ENCODE measurements at places on chromosomes 2 and 18.

DNA sequence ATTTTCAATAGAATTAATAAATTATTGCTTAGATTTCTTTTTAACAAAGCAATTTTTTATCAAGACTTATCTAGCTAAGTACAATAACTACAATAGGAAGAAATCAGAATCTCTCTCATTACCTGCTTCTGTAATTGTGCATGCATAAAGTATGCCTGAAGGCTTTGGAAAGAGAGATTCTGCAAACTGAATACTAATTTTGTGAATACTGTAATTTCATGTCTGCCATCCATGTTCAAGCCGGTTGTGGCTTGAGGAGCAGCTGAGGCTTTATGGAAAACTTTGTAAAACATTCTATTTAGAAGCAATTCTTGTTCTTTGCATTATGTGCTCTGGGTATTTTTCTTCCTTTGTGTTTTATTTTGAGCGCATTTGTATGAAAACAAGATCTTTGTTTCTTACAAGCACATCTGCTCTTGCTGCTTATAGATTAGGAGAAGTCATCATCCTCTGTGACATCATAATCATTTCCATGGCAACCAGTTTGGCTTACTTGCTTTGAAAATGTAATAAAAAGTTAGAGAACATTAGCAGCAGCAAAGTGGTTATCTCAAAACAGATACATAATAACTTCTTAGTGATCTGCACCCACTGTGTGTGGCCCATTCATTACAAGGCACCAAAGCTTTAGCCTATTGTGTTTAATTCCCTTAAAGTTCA, 16.0 kb upstream of the IKZF2 start:
- no peak for DNase-seq

DNA sequence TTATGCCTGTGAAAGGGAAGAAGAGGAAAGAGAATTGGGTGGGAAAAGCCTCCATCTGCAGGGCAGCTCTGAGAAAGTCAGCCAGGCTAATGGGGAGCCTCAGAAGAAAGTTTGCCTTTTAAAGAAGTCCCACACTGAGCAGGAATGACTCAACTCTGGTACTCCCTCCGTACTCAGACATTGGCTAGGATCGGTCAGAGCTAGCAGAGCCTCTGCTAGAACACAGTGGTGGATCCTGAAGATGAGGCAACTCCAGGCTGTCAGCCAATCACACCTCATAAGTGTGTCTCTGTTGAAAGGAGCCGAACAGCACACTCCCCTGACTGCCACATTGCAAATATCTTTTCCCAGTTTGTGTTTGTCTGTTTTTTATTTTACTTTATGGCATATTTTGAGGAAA, 96.9 kb downstream of the HNRNPLL start:
- no peak for DNase-seq

- DNase-seq, result no peak
Observed at GRCh38 chr2:73837847-73838585, 9.3 kb downstream of the STAMBP start.

GRCh38 chr2:166256896-166257295, 118.8 kb downstream of the SCN9A start:
- DNase-seq, result no peak

DNA sequence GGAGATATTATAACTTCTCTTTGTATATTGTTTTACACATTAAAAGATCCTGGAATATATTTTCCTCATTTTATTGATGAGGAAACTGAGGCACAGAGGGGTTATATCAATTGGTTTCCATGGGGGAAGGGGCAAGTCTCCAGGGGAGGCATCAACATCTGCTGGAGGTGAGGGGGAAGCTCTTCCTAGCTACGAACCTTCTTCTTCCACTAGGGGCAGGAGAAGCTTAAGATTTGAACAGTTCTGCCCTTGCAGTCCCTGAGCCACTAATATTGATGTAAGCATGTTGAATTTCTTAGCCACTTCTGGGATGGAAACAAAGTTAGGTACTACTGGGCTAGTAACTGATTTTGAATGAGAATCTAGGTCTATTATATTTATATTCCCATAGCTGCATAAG, 140.1 kb upstream of the AQP4 start:
- DNase-seq, result no peak

GRCh38 chr2:175890636-175891242, 111.3 kb downstream of the LNPK start:
- DNase-seq, result no peak

GRCh38 chr18:62621546-62621945, 93.8 kb upstream of the PHLPP1 start:
- no peak for DNase-seq

GRCh38 chr2:175275539-175275938, 94.0 kb upstream of the ATP5MC3 start:
- no peak for DNase-seq

DNA sequence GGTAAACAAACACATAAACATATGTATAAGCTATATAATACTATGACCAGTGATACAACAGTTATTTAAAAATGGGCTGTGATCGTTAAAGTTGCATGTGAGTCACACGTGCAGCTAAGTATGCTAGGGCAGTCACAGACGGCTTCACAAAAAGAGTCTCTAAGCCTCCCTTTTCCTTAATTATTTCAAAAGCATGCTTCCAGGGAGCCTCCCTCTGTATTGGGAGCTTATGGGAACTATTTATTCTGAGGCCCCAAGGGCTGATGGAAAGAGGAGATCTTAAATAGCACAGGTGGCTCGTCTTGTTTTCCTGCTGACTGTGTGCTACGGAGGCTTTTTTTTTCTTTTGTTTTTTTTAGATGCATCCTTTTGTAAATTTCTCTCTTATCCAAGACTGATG, 94.3 kb downstream of the ADCYAP1 start:
- DNase-seq, result no peak

- DNase-seq, result no peak
Observed at GRCh38 chr2:187546762-187547333, 7.4 kb downstream of the TFPI start.

DNA sequence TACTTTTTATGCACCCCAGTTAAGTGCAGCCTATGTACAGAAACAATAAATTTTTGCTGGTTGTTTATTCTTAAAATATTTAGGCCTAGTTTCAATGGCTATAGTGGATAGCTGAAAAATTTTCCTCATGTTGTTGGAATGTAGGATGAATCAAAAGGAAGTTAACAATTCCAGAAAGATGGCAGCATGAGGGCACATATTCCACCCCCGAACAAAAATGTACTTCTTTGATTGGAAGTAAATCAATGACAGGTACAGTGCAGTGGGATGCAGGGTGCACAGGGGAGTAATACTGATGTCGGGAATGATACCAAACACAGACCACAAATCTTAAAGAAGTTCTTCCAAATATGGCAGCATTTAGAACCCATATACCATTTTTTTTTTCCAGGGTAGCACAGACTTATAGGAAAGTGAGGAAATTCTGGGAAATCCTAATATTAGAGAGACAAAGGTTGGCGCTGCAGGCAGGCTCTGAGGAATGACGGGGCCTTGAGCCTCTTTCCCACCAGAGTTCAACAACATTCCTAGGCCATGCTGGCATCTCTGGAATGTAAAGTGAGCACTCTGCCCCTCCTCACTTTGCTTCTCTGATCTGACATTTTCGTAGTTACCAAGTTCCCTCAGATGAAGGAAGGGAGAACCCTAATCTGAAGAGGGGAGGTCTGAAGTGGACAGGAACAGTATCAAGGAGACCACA, 36.6 kb upstream of the IKZF2 start:
- DNase-seq, result peak; percentile 28

DNA sequence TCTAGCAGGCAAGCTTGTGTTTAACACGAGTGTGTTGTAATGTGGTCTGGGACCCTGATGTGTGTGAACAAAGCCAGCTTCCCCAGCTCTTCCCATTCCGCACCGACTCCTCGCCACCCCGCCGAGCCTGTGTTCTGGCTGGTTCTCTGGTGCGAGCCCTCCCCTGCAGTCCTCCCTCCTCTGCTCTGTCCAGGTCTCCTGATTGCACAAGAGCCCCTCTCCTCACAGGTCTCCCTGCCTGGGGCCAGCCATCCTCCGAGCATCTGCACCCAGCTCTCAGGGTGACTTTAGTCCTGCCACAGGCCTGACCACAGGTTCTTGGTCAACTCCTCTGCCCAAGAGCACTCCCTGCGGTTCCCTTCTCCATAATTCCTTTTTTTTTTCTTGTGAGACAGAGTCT, 13.2 kb downstream of the SLC66A3 start:
- DNase-seq, result no peak

- DNase-seq, result no peak
Observed at GRCh38 chr2:134083548-134083947, 170.3 kb upstream of the MGAT5 start.

- DNase-seq, result no peak
Observed at GRCh38 chr2:239803766-239804115, 221.4 kb downstream of the NDUFA10 start.

DNA sequence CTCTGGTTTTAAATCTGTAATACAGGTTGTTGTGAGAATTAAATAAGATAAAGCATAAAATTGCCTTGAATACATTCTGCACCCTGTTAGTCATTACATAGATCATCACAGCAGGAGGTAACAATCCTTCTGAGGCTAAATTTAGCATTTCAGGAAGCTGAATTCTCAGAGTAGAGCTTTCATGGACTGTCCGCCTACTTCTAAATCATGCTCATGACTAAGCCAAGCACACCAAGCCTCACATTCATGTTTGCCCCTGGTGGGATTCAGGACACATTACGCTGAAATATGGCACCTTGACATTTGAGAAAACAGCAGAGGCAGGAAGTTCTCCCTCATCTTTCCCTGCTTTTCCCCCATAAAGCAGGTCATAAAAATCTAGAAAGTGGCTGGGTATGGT, 16.6 kb upstream of the PIK3C3 start:
- no peak for DNase-seq

DNA sequence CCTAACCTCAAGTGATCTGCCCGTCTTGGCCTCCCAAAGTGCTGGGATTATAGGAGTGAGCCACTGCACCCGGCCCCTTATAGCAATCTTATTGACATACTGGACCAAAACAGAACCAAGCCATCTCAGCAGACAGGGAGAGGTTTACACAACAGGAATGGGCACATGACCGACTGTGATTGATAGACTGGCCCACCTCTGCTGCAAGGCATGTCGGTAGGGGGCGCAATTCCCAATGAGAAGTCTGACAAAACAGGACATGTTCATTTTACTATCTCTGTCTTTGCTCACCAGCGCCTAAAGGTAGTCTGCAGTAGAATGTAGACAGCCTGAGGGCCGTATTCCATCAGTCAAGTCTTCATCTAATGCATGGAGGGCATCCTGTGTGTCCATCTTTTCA, 2.0 kb downstream of the LYPD6B start:
- peak; percentile 56 for DNase-seq

DNA sequence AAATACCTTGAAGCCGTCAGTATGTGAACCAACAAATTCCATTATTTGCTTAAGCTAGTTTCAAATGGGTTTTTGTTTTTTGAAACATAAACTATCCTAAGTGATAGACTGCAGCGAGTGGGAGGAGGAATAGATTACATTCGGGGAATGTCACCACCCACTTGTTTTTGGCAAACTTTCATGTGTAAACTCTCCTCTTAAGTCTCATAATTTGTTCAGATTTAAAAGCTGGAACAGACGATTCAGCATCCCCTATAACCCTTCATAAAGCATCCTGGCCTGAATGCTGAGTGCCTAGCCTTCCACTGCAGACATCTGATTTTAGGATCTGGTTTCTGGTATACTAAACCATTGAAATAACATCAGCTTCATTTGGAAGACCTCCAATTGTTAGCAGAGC, 51.0 kb downstream of the CPO start:
- no peak for DNase-seq

DNA sequence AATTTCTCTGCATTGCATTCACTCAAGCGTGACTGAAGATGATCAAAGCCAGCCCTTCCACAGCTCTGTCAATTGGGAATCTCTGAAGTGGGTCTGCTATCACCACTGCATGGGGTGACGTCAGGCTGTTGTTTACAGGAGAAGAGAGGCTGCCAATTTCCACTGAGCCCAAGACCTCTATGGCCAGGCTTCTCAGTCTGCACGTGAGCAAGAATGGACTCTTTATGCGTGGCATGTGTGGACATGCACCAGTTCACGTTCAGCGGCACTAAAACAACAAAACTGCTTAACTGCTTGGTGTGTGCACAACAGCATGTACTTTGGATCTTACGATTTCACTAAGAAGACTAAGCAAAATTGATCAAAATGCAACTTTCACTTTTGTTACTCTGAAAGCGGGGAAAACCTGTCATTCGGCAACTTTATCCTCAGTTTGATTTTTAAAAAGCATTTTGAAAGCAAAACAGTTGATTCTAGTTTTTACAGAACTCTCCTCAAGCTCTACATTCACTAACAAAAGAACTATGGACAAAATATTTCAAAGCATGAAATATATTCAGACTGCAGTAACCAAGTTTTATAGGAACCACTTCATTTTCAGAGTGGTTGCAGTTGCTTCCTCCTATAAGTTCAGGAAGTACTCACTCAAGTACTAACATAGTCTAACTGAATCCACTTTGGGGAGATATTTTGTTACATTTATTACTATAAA, 77.0 kb upstream of the SERTAD2 start:
- no peak for DNase-seq

DNA sequence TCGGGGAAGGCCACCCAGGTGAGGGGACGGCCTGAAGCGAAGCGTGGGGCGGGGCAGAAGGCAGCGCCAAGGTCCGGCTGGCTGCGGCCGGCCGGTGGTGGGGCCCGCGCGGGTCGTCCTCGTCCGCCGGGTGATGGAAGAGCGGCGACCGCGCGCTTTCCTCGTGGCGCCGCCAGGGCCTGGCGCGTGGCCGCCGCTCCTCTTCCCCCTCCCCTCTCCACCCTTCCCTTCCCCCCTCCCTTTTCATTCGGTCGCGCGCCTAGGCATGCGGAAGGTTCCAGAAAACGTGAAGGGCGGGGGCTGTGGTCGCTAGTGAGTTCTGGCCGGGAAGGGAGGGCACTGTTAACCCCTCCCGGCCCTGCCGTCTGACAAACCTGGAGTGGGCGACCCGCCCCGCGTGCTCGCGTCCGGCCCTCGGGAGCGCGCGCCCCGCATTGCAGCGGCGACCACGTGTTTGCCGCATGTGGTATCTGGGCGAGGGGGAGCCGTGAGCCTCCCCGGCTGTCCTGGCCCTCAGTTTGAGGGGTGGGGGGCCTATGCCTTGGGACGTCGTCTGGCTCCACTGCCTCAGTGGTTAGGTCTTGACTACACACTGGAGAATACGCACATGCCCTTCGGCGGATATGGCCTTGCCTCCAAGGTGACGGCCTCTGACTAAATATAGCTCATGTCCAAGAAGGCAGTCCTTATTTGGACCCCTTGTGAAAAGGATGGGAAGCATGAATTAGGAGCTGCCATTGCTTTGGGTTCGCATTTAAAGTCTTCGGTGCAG, 579 bp downstream of the MAT2A start:
- DNase-seq, result peak; percentile 61

DNA sequence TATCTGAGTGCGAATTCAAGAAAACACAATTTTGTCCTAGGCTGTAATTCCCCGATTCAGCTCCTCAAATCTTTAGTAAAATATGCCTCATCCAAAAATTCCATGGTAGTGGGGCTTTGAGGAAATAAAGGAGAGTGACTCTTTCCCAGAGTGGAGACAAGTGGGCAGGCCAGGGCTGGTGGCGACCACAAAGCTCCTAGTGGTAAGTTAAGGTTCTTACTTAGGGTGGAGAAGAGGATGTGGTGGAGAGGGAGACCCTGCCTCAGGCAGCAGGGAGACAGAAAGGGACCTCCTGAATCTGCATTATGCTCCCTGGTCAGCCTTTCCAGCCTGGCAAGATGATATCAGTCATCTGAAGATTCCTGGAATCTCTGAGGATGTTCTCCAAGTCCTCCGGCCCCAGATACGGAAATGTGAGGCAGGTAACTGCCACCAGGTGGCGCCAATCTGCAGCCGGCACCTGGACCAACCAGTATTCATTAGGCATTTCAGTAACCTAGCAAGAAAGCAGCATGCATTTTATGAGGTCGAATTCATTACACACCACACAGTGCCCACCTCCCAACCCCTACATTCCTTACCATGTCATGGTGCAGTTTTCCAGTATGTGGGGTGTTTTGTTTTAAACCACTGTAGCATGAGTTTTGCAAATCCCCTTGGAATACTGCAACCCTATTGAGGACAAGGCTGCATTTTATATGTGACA, 106.4 kb downstream of the POLE4 start:
- DNase-seq, result peak; percentile 70

Measured in endothelial cell (in vitro differentiated cells).